Head of caudate nucleus (tissue), 42 donors: ENCODE measurements at places on chromosomes 16 and 17.

GRCh38 chr16:56343661-56344517, 81.5 kb downstream of the AMFR start:
- DNase-seq = no peak

DNA sequence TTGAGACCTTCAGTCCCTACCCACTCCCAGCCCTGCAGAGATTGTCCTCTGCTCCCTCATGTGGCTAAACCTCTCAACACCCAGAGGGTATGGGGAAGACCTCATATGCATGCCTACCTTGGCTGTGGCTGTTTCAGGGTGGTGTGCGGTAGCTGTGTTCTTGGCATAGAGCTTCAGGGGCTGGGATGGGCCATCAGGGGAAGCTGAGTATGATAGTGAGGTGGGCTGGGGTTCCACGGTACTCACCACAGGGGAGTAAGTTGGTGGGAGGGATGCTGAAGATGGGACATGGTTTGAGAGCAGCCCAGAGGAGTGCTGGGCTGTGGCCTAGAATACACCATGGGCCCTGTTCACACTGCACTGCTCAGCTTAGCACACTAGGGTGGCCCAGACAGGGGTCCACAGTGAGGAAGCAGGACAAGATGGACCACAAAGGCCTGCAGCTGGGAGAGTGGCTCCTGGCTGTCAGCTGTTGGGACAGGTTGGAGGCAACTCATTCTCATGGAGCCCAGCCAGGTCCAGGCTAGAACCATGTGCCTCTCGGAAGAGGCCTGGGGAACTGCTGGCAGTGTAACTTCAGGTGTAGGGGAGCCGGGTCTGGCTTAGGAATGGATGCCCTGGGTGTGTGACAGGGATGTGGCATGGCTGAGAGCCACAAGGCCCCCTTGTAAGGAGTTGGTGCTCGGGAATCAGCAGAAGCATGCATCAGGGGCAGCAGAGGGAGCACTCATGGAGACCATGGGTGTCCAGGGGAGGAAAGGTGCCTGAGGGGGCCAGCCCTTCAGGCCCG, 3.1 kb downstream of the MFAP4 start:
- no peak for DNase-seq

GRCh38 chr17:5706577-5707210, 122.4 kb upstream of the NLRP1 start:
- peak; percentile 64 for DNase-seq

DNA sequence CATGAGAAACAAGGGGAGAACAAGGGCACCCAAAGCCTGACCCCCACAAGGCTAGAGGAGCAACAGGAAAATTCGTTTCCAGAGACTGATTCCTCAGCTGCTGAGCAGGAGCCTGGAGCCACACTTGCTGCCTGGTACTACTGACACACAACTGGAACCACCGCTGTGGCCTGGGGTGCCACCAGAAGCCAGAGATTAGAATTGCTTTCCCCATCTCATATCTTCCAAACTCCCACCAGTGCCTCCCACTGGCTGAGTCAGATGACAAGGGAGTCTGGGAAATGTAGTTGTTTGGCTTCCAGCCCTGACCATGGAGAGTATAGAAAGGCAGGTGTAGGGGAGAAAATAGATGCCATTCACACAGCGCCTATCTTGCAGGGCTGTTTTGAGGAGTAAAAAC, 4.1 kb upstream of the TMEM11 start:
- DNase-seq = peak; percentile 64

DNA sequence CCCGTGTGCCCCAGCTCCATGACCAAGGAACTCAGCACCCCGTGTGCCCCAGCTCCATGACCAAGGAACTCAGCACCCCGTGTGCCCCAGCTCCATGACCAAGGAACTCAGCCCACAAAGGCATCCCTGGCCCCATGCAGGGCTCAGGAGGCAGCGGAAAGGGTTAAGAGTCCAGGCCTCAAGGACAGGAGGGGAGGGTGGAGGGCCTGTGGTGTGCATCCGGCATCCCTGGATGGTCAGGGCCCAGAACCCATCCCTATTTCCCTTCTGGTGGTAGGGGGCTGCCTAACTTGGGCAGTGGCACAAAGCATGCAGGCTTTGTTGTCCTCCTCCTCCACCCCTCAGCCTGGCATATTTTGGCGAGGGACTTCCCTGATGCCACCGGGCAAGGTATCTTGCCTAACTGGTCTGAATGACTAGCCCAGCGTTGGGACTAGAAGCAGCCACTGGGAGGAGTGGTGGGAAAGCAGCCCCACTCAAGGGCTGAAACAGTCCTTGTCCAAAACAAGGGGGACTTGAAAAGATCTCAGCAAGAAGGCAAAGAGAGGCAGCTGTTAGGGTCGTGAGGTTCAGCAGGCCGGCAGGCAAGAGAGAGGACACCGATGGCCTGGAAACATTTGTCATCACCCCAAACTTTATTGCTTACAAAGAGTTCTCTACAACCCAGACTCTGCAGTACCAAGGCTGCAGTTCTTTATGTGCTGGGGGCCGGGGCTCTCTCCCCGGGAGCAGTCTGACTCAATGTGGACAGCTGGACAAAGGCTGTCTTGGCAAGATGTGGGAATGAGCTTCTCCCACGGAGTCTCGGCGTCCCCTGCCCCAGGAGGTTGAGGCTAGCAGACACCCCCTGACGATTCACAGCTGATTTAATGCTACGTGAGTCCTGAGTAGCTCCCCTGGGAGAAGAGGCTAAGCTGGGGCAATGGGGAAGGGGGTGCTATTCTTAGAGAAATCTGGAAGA, 902 bp upstream of the SPATA32 start:
- DNase-seq = no peak
